ENCODE measurements at places on chromosomes 11 and 22.

DNA sequence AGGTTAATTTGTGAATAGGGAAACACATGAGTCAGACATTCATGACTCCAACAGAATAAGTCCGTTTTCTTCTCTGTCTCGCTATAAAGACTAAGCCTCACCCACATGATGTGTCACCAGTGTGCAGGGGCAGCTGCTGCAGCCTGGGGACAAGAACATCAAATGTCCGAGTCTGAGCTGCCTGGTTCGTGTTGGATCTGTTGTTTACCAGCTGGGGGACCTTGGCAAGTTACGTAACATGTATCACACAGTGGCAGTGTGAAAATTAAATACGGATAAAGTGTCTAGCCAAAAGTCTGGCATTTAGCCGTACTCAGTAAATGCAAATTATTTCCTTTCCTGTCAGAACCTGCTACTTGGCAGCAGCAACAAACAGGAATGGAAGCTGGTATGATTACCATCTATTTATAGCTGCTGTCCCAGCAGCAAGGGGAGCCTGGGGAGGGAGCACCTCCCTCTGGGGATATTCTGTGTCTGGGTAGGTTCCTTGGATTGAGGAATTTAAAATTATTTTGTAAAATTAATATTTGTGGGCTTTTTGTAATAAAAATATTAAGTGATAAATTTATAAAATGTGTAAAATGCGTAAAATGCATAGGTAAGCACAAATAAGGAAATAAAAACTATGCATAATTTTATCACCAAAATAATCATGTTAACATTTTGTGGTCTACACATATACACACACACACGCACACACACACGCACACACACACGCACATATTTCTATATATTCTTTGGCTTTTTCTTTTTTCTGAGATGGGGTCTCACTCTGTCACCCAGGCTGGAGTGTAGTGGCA lies 1.3 kb upstream of the CLDN25 start:
- DNase-seq: no peak

- no peak for DNase-seq
These were observed 59.1 kb upstream of the PRDM11 start for GRCh38 chr11:45087086-45087899.

- DNase-seq: no peak
These were observed 11.1 kb downstream of the YAP1 start for GRCh38 chr11:102121329-102121728.

DNA sequence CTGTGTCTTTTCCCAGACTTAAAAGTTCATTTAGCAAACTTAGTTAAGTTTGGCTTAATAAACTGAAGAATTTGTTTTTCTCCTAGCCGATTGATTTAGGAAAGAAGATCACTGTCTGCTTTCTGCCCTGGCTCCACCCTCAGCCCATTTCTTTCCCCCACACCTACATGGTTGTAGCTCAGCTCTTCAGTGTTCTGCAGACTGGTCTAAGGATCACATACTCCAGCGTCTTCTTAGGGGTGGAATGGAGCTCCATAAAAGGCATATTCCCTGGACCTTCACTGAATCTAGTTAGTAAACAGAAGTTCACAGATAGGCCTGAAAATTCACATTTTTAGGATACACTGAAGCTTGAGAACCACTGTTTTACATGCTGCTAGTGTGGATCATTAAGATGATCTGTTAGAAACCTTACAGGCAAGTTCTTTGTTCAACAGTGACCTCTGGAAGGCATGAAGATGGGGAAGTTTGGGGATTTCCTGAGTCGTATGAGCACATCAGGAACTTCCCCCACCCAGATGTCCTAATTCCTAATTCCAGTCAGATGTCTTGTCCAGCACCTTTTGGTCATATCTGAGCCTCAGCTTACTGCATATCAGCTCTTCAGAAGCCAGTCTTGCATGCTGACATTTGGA lies 16.8 kb downstream of the PIWIL4 start:
- peak; percentile 33 for DNase-seq

DNA sequence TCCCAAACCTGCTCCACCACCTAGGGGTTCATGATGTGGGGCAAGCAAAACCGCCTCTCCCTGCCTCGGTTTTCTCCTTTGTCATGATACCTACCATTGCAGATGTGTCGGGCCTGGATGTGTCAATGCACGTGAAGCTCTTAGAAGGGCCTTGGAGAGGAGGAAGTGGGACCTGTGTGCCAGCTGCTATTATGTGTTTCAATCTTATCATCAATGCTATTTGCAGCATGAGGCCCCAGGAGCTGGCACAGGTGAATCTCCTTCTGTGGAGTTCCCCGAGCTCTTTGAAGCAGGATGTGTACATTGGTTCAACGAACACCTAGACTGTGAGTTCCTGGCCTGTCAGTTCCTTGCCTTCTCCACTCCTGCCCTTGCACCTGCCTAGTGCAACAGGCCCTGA lies 331.6 kb downstream of the CTTN start:
- DNase-seq: no peak

DNA sequence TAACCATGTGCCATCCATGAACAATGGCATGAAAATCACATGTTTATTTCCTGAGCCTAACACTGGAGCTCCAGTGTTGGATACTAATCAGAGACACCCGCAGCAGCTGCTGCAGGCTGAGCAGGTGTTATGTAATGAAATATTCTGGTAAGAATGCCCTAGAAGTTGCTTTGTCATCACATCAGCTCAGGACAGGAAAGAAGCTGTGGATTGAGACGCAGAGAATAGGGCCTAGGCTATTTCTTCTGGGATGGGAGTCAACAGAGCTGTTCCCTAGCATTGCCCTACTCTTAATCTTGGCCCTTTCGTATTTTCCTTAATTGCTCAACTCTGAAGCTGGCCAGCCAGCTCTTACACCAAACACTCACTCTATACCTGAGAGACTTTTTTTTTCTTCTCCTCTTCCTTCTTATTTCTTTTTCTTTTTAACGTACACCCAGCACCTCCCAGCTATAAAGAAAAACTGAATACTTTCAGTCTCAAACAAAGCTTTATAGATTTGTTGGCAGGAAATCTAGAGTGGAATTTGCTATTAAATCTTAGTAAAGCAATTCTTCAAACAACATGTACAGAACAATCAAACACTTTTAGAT lies 31.9 kb downstream of the RASSF10 start:
- DNase-seq: no peak

DNA sequence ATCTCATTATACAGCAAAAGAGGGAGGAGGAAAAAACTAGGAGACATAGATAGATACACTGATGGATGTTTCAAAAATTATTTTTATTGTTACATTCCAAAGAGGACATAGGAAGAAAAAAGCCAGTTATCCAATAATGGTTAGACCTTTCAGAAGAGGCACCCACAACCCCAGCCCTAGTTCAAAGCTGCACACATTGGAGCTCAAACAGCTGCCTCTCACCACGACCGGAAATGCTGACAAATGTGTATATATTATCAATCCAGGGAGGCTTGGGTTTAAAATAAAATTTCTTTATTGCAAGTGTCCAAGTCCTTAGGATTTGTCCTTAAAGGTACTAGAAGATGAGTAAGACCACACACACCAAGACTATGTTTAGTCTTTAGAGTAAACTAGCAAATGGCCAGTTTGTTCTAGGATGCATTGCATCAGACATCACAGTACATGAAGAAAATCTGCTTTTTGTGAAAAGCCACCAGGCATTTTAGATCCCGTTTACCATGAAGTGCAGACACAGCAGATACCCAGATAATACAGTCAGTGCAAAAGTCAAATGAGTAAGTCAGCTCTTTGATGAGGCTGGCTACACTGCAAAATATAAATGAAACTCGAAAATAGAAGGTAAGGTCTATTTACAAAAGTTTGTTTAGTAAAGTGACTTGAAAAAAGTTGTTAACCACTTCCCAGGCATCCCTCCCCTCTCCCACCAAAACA lies 4.6 kb upstream of the ASCL3 start:
- no peak for DNase-seq

- DNase-seq: no peak
These were observed 195.7 kb downstream of the CTTN start for GRCh38 chr11:70594031-70594430.

DNA sequence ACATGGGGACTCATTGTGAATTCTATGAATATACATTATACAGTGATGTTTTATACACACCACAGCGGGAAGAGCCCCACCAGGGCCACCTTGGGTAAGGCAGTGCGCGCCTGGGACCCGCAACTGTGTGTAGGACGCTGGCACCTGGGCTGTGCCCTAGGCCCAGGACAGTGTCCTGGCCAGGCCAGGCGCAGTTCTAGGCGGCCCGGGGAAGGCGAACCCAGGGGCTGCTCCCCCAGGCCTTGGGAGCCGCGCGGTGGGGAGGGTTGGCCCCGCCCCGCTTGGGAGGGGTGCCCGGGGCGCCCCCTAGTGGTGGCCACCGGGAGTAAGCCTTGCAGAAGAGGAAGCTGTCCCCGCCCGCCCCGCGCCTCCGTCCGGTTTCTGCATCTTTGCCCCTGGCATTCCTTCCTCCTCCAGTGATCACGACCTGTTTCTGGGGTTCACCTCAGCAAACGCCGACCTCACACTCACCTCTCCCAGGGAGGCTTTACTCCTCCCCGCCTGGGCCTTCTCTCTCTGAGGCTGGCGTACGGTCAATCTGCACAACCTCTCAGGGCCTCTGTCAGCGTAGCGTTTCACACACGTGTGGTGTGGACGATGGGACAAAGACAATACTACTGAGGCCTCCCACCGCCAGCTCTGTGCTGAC lies 9.5 kb upstream of the EHD1 start:
- DNase-seq: peak; percentile 82

DNA sequence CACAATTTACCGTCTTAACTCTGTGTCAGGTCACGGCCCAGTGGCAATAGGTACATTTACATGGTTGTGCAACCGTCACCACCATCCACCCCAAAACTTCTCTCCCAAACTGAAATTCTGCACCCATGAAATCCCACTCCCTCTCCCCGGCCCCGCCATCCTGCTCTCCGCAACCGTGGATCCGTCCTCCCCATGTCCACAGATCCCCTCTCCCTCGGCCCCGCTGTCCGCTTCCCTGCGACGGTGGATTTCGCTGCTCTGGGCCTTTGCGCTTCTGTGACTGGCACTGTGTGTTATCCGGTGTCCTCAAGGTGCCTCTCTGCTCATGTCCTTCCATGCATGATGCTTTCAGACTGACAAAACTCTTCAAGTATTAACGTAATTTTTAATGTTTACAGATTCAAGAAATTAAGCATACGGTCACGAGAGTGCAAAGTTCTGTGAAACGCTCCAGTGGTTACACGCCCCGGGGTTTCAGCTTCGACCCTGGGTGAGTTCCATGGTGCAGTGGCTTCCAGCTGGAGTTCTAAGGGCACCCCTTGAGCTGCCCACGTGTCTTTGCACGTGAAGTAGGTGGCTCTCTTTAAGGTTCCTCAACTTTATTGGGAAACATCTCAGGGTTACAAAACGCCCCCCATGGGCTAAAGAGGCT lies 76.4 kb downstream of the KCNQ1 start:
- no peak for DNase-seq

DNA sequence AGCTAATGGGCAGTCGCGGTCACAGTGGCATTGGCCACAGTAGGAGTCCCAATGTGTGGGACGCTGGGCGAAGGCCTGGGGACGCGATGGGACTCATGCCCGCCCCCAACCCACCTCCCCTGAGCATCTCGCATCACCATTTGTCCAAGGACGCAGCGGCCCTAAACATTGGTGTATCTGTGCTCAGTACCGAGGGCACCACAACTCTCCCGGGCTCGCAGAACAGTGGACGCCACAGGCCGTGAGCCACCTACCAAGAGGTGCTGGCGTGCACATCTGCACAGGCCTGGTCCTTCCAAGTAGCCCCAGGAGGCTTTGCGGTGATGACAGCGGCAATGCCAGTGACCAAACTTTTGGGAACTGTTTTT lies 27.3 kb downstream of the RRP7A start:
- no peak for DNase-seq

- no peak for DNase-seq
These were observed 25.7 kb downstream of the DRD4 start for GRCh38 chr11:662689-663274.

- no peak for DNase-seq
These were observed 6.6 kb downstream of the RNF121 start for GRCh38 chr11:71935338-71935925.

DNA sequence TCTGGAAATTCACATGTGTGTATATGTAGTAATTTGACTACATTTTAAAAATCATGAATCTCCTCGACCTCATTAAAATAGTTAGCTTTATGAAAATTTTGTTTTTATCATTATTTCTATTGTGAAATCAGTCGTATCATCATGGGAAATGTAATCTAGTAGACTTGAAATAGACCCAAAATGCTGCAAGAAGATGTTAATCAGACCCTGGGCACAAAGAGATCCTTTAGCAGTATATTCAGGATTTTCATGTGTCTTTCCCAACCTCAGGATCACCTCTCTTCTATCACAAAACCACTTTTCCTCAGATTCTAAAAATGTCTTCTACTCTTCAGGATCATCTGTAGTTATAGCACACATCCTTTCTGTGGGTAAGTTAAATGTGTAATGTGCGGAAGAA lies 74.9 kb upstream of the ADSL start:
- no peak for DNase-seq

DNA sequence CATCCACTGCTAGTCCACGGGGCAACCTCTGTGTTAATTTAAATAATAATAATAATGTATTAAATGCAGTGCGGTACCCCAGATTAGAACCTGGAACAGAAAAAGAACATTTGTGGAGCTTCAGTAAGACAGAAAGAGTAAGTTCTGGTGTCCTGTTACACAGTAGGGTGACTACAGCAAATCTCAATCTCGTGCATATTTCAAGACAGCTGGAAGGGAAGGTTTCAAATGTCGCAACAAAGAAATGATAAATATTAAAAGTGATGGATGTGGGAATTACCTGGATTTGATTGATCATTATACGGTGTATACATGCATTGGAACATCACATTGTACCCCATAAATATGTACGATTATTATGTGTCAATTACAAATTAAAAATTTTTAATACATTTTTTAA lies 1.7 kb upstream of the RAC2 start:
- DNase-seq: no peak

- no peak for DNase-seq
These were observed 51.5 kb downstream of the LHFPL7 start for GRCh38 chr22:24894998-24895397.

DNA sequence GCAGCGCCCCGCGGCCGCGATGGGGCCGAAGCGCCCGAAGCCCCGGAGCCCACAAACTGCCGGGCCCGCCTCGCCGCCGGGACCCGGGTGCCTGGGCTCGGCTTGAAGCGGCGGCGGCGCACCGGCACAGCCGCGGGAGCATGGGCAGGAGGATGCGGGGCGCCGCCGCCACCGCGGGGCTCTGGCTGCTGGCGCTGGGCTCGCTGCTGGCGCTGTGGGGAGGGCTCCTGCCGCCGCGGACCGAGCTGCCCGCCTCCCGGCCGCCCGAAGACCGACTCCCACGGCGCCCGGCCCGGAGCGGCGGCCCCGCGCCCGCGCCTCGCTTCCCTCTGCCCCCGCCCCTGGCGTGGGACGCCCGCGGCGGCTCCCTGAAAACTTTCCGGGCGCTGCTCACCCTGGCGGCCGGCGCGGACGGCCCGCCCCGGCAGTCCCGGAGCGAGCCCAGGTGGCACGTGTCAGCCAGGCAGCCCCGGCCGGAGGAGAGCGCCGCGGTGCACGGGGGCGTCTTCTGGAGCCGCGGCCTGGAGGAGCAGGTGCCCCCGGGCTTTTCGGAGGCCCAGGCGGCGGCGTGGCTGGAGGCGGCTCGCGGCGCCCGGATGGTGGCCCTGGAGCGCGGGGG lies 346 bp downstream of the FJX1 start:
- peak; percentile 79 for DNase-seq

Measured in GM06990 (cell line).